ENCODE measurements at places on chromosomes 3 and 15.

- no peak for ATAC-seq
Observed at GRCh38 chr3:136193278-136194054, 2.7 kb downstream of the MSL2 start.

DNA sequence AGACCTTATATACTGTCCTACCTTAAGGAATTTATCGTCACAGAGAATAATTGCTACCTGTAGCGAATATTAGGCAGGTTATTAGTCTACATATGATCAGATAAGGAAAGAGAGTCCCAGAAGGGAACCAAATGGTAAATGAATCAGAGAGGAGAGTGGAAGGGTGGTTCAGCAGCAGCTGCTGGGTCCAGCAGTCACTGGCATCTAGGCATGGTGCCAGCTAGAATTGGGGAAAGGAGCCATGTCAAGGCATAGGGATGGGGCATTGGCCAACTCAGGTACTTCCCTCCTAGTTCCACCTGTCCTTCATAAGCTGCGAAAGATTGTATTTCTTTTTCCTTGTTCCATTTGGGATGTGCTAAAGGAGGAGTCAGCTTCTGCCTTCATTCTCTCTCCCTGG, 23.4 kb downstream of the HACD3 start:
- no peak for ATAC-seq

GRCh38 chr15:98776607-98777281, 128.4 kb downstream of the IGF1R start:
- peak; percentile 79 for ATAC-seq

DNA sequence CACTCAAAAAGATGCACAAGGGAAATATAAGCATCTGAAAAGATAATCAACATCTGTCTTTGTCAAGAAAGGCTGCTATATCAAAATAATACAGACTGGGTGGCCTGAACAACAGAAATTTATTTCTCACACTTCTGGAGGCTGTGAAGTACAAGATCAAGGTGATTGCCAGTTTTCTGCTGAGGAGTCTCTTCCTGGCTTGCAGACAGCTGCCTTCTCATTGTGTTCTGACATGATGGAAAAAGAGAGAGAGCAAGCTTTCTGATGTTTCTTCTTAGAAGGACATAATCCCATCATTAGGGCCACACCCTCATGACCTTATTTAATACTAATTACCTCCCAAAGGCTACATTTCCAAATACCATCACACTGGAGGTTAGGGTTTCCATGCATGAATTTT, 1573.3 kb downstream of the SI start:
- ATAC-seq = no peak

DNA sequence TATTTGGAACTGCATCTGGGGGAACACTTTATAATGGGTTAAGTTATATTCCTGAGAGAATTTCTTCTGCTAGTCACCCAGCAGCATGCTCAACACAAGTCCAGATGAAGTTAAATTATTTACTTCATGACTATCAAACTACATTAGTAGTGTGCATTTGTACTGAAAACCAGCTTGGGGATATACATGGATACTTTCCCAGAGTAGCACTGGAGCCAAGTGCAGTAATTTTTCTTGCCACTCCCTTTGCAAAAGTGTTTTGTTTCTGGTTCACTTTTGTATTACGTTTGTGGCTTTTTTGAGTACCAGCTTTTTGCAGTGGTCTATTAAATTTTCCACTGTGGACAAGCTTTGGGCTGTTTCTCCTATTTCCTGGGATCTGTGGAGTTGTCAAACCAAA, 243.0 kb downstream of the AGBL1 start:
- ATAC-seq = no peak

GRCh38 chr3:86794361-86795065, 196.4 kb downstream of the VGLL3 start:
- ATAC-seq = no peak

DNA sequence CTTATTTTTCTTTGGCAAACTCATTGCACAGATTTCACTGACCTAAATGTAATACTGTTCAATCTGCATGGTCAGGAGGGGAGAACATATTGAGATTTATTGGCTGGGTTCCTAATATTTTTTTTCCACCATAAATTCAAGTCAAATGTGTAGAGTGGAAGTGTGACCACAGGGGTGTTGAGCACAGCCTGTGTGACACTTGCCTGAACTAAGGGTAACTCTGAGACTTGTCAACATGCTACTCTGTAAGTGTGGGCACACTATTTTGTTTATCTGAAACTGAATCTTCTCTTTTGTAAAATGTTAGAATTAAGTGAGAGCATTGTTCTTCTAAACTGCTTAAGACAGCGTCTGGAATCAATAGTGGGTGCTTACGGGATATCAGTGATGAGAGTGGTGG, 516.2 kb downstream of the GRM7 start:
- no peak for ATAC-seq

- peak; percentile 41 for ATAC-seq
Observed at GRCh38 chr15:73959012-73959581, 32.8 kb downstream of the LOXL1 start.

DNA sequence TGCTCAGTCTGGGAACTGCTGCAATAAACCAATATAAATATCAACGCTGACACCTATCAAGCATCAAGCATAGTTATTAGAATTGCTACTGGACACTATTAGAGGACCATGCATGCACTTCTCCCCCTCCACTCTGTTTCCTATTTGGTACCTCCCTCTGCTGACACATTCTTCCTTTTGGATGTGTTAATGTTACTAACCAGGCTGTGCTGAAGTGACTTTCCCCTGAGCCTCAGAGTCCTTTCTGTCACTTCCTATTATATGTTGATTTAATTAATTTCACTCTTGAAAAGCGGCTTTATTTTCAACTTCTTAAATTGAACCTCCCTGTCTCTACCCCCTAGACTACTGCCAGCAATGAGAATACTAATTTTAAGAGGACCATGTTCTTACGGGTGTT, 379.1 kb downstream of the MCTP2 start:
- no peak for ATAC-seq

DNA sequence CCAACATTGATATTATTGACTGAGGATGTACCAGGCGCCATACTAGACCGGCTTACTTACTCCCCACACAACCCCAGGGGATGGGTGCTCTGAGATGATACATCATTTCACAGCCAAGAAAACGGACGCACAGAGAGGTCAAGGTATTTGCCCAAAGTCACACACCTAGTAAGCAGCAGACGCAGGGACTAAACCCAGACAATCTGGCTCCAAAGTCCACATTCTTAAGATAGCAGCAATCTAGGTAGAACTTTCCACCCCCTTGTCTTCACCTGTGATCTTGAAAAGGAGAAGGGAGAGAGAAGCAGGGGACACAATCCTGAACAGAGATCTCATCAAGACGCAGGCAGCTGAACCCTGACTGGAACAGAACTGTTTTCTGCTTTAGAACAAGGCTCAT, 200.6 kb downstream of the XXYLT1 start:
- no peak for ATAC-seq

- ATAC-seq = peak; percentile 72
Observed at GRCh38 chr3:177589911-177590381, 392.7 kb upstream of the TBL1XR1 start.

DNA sequence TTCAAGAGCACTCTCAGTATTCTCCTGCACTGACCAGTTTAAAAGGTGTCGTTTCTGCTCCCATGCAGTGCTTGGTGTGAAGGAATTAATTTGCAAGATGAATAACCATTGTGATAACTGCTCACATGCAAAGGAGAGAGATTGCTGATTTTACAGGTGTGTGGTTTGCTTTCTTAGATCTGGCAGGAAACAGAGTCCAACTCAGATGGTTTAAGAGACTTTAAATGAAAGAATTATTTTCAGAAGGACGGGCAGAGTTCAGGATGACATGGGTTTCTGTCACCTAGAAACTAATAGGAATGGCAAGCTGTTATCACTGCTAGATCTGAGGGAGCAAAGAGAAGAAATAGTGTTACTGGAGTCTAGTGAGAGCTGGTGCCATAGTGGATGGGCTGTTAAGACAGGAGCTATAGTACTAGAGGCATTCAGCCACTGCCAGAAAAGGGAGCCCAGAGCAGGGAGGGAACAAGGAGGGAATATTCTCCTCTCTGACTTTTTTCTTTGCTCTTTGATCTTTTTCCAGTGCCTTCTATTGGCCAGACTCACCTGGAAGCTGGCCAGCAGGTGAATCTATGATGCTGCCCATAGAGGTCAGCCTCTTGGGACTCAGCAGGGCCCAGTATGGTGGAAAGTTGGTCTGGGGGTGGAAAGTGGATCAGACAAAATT, 14.9 kb downstream of the ATXN7 start:
- no peak for ATAC-seq

DNA sequence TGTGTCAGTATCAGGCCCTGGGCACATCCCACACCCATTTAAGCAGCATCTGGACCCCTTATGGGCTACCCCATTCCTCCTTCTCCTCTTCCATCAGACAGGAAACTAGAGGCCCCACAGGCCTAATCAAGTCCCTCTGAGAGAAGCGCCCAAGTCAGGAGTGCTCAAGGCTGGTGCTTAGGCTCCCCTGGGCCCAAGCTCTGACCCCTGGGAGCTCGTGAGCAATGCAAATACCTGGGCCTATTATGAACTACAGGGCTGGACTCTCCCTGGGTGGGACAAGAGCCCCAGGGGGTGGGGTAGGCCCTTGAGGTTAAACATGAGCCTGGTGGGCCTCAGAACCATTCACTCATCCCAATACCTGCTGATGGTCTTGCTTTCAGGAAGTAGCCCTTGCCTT, 57.4 kb downstream of the SEMA3G start:
- ATAC-seq = no peak

DNA sequence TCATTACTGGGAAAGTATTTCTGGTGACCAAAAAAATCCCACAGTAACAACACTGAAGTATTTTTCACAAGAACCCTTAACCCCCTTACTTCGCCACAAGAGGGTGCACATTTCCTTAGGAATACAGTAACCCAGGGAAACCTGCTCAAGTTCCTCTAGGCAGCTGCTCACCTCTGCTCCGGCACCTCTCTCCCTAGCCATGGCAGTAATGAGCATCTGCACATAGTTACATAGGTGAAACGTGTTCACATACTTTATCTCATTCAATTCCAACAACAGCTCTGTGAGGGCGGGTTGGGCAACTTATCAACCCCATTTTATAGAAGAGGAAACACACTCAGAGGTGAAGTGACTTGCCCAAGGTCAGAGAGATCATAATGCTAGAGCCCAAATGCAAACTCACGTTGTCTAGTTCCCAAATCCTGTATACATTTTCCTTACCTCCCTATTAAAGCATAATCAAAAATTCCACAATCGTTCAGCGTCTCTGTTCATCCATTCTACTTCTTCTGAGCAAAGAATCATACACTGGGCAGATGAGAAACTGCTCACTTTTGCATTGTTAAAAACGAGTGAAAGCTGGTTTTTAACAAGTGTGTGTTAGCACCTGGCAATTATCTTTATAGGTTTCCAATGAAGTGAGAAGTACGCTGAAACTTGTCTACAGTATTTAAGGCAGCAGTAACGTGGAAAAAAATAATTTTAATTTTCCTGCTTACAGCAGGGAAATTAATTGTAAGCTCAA, 90.7 kb downstream of the IGF2BP2 start:
- ATAC-seq = no peak

GRCh38 chr3:8555725-8556472, 54.3 kb downstream of the LMCD1 start:
- no peak for ATAC-seq

DNA sequence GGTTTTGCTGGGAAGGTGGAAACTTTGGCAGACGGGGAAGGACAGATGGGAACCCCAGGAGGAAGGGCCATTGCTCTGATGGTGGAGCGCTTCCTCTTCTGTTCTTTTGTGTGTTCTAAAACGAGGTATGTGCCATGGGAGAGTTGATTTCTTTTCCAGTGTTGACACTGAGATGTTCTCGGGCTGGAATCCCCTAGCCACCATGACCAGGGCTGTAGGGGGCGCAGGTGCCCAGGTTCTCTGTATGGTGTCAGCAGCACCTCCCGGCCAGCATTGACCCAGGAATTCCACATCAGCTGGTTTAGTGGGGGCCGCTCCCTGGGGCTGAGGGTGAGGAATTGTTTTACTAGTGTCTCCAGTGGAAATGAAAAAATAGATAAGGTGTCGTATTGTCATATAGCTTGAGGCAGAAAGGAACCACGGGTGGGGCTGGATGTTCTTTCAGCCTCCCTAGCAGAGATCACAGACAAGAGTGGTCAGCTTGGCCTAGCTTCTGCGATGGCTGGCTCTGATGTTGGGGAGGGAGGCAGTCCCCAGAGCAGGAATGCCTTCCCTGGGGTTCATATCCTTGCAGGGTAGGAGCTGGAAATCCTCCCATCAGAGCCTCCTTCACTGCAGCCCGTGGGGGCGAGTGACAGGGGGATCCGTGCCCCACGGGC, 34.2 kb upstream of the ACAD9 start:
- no peak for ATAC-seq

DNA sequence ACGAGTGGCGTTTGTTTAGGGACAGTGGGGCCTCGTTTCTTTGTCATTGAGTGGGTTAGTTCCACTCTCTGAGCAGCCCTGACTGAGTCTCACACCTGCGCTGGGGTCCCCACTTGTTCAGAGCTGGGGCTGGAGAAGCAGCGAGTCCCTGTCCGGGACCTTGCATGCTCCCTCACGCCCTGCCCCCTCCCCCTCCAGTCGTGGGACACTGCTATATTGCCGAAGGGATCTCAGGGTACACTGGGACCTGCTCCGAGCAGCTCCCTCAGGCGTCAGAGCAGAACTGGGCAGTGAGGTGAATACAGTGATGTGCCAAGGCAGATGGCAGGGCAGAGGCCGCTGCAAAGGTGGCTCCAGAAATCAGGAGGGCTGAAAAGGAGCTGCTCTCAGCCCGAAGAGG, 59.9 kb upstream of the KLF13 start:
- ATAC-seq = peak; percentile 17

Data from stimulated activated memory B cell treated with anti-CD40 and anti-IgM and Interleukin-4, amounts not matched to agents 10 μg/mL and 1 μg/mL and 100 μg/mL, for 72 hours (primary cell).